AG04449 (cell line): ENCODE measurements at places on chromosomes 7 and 10.

GRCh38 chr7:76300166-76300731 is 2.2 kb upstream of the HSPB1 start:
- no peak for DNase-seq

- no peak for DNase-seq
Observed at GRCh38 chr7:50832744-50833143, 50.0 kb upstream of the GRB10 start.

GRCh38 chr7:27431465-27431864 is 188.9 kb downstream of the EVX1 start:
- no peak for DNase-seq

DNA sequence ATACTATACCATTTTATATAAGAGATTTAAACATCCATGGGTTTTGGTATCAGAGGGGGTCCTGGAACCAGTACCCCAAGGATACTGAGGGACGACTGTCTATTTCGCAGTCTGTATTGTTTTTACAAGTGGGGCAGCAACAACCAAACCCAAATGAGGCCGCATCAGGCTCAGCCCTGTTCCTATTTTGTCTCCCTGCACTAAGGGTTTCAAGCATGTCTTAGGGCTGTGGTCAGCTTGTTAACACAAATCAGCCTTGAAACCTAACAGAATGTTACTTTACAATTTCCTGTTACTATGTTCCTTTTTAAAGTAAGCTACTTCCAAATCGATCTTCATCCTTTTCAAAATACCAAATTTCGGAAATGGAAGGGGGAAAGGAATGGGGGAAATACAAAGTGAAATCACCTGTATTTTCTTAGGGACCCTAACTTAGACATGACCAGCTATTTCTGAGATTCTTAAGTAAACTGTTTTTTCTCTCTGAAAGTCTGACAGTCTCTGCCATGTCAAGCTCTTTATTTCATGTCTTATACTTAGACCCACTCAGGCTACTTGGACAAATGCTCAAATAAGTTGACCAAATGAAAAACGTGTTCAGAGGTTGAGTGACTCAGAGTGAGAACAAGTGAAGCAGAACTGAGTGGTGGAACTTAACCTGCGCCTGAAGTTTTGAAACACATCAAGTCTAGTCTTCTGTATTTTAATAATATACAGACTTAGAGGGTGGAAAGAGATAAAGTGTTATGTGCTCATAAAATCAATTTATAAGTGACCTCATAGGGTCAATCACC is 75.8 kb downstream of the C1GALT1 start:
- DNase-seq = no peak

DNA sequence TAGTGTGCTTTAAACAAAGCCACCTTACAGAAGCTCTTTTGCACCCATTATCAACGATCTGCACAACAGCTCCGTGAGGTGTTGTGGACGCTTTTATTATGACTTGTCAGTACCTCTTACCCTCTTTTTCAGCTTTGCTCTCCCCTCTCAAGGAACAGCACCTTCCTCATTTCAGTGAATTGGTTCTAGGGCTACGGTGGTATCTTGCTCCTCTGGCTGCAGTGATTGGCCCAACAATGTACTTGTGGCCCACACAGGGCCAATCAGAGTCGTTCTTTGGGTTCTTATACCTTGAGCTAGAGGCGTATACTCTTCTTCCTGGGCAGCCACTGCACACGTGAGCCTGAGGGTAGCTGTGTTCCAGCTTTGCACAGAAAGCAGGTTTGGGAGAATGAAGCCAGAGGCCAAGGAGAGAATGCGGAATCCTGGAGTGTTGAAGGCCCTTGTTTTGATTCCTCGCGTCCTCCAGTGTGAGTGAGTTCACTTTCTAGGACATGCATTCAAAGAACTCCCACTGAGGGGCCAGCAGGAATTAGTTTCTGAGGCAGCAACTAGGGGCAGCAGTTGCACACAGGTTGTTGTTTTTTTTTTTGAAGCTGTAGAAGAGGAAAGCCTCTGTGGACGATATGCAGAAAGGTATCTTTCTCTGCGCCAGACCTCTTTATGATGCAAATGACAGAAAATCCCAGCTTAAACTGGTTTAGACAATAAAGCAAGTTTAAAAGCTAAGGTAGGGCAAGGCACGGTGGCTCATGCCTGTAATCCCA is 49.8 kb upstream of the PDZD8 start:
- DNase-seq = no peak

DNA sequence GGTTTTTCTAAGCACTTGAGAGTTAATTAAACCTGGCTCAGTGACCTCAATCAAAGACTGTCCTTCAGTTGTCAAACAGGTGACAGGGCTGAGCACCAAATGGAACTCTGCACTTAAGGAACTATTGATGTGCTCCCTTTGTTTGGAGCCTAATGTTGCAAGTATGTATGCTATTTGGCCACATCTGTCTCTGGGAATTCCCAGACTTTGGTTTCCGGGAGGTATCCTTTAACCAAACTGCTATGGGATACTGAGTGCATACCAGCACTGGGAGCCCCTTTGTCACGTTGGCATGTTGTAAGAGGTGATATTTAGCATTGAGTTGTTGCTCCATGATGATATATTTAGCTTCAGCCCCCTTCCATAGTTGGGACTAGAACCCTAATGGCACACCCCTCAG is 25.2 kb downstream of the ASZ1 start:
- DNase-seq = no peak

DNA sequence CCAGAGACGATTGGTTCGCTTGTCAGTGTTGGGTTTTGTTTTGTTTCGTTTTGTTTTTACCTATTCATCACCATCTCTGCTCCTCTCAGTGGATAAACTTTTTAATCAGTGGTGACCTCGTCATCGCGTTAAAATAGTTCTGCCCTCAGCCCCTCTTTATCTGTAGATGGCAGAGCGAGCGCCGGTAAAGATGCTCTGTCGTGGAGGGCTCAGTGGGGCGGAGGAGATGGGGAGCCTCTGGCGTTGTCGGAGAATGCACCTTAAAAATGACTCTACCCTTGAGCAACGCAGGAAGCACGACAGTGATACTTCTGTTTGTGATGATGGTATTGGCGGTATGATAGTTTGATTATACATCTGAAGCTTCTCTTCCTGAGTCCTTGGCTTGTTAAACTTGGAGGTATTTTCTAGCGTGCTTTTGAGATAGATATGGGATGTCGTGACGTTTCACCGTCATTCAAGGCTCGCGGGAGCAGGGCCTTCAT is 554 bp downstream of the CSGALNACT2 start:
- DNase-seq = no peak

DNA sequence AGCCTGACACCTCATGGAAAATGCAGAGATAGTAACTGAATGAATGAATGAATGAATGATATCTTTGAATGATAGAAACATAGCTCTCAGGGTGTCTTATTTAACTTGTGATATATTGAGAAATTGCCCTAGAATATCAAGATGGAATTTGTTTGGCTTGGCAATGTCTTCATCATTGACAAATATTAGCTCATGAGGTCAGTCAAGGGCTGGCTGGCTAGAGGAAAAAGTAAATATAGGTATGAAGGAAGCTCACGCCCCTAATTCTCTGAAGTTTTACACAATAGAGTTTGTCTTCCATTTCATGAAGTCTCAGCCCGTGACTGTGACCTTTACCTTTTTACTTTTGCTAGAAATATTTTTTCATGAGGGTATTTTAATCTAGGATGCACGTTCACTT is 305.2 kb downstream of the ADARB2 start:
- no peak for DNase-seq

DNA sequence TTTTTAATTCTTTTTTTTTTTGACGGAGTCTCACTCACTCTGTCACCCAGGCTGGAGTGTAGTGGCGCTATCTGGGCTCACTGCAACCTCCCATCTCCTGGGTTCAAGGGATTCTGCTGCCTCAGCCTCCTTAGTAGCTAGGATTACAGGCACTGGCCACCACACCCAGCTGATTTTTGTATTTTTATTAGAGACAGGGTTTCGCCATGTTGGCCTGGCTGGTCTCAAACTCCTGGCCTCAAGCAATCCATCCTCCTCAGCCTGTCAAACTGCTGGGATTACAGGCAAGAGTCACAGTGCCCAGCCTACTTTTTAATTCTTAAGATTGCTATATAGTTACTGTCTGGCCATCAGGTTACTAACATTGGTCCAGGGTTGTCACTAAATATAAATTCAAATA is 59.6 kb downstream of the ZNF277 start:
- DNase-seq = no peak

DNA sequence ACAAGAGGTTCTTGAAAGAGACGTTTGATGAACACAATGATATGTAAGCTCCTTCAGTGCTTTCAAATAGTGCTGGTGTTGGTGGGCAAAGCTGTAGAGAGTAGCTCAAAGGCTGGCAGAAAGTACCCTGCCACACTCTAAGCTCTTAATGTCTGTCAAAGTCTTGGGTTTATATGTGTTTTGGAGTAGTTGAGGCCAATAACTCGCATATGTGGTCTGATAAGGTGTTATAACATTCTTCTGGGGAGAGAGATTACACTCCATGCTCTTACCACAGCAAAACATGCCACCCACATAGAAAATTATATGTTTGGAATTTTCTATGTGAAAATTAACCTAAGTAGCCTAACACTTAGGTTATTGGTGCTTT is 30.8 kb upstream of the NME8 start:
- DNase-seq = no peak

- no peak for DNase-seq
Observed at GRCh38 chr7:121069346-121070100, 81.0 kb downstream of the CPED1 start.
